DMS79 (cell line): ENCODE measurements at places on chromosomes 11 and 22.

GRCh38 chr11:22444076-22444475 is 105.9 kb downstream of the SLC17A6 start:
- no peak for DNase-seq

GRCh38 chr11:11387207-11387606 is 34.2 kb upstream of the CSNK2A3 start:
- DNase-seq = no peak

GRCh38 chr22:45381348-45381747 is 32.1 kb downstream of the SMC1B start:
- DNase-seq = no peak

DNA sequence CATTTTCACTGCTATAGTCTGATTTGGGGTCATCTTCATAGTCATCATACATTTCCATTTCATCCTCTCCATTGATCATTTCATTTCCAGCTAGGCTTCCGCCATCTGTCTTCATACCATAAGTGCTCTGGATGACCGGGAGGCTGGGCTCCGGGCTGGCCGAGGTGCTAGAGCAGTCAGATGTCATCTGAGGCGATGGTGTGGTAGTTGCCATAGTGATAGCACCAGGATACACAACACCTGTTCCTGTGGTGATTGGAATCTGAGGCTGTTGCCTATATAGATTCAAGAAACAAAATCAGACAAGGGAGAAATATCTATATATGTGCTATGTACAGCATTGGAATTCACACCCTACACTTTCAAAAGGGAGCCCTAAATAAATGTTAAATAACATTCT is 383.5 kb downstream of the SOX6 start:
- DNase-seq = no peak

DNA sequence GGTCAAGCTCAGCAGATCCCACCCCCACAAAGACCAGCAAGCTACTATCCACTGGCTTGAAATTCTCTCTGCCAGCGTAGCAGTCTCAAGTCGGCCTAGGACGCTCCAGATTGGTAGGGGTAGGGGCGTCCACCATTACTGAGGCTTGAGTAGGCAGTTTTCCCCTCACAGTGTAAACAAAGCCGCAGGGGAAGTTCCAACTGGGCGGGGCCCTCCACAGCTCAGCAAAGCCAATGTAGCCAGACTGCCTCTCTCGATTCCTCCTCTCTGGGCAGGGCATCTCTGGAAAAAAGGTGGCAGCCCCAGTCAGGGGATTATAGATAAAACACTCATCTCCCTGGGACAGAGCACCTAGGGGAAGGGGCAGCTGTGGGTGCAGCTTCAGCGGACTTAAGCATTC is 1064.9 kb upstream of the TENM4 start:
- no peak for DNase-seq
